Stimulated activated CD4-positive, alpha-beta T cell treated with anti-CD3 and anti-CD28 coated beads, Interleukin-1b, Interleukin-23, amount 100 ng/mL, for 1 hour (primary cell): ENCODE measurements at places on chromosomes 3 and 15.

- no peak for DNase-seq
These were observed 306.8 kb downstream of the TUSC7 start for GRCh38 chr3:117016378-117016777.

GRCh38 chr3:63936925-63937324, 24.7 kb upstream of the SCAANT1 start:
- DNase-seq, result no peak

DNA sequence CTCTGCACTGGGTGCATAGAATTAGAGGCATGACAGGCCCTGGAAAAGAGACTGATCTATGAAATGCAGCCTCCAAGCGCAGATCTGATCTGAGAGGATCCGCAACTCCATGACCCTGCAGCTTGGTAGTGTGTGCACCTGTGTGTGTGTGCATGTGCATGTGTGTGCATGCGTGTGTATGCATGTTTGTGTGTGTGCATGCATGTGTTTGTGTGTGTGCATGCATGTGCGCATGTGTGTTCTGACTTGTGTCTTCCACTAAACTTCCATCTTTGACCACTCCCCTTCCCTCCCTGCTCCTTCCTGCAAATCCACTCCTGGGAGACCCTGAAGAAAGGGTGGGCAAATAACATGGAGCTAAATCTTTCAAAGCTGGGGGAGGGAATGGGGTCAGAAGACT, 256.9 kb downstream of the PLCL2 start:
- DNase-seq, result no peak

- no peak for DNase-seq
These were observed 54.4 kb downstream of the EIF3J start for GRCh38 chr15:44591326-44591725.

DNA sequence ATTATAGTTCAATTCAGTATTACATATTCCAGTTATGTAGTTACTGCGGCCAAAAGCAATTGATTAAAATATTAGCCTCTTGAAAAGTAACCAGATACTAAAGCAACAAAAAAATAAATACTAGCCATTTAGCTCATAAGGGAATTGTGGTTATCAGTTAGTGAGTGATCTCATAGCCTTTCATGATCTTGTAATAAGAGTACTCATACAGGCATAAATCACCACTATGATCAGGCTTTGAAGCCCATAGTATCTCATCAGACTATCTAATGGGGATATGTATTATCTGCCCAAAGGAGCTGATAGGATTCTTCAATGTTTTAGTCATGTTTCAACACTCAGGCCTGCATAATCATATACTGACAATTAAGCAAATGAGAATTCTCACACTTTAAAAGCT, 184.1 kb upstream of the CCDC54 start:
- no peak for DNase-seq

DNA sequence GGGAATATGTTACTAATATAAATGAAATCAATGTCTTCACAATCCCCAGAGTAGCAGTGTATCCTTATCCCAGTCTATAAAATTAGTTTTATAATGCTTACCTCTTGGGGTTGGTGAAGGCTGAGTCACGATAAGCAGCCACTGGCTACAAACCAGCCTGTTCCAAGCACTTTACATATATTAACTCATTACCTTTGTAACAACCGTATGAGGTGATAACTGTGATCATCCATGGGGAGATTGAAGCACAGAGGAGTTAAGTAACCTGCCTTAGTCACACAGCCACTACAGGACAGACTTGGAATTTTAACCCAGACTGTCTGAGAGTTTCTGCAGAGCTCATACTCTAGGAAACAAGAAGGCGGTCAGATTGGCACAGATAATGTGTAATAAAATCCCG, 43.3 kb upstream of the MITF start:
- DNase-seq, result no peak

DNA sequence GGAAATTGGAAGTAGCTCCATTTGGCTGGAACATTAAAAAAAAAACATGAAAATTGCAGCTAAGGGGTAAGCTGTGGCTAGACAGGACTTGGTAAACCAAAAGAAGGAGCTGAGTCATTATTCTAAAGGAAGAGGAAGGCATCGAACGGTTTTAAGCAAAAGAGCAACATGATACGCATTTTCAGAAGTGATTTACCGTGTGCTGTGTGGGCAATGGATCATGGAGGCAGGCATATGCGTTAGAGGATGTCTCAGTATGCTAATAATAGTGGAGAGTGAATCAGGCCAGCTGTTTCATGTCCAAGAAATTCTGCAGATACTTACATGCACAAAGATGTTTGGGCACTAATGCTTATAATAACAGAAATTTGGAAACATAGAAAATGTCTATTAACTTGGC, 409.1 kb upstream of the ATP11B start:
- no peak for DNase-seq

GRCh38 chr3:55337641-55338180, 149.4 kb downstream of the WNT5A start:
- DNase-seq, result no peak

DNA sequence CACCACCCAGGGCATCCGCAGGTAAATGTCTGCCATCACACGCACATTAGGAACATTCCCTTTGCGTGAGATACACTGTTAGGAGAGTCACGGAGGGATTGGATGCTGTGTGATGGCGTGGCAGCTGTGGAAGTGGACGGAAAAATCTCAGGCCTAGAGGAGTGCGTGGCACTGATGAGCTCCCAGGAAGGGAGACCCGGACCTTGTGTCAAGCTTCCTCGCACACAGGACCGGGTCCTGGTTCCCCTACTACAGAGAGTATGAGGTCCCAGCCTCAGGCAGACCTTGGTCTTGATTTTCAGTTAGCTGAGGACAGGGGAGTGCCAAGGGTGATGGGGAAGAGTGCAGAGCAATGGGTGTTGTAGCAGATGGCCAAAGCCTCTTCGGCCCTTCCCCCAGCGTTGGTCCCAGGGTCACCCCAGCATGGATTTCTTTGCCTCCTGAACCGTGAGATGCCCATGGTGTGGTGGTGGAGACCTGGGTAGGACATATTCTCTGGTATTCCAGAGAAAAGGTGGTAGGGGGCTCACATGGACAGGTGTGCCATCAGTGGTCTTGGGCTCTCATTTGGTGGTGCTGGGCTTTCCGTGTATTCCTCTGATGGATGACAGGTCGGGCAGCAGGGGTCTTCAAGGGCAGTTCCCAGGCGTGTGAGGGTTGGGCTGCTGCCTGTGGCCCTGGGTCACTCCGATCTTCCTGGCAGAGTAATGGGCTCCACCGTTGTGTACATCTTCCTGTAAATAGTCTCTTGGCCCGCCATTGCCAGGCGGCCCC, 105.1 kb downstream of the SNRPN start:
- DNase-seq, result no peak

DNA sequence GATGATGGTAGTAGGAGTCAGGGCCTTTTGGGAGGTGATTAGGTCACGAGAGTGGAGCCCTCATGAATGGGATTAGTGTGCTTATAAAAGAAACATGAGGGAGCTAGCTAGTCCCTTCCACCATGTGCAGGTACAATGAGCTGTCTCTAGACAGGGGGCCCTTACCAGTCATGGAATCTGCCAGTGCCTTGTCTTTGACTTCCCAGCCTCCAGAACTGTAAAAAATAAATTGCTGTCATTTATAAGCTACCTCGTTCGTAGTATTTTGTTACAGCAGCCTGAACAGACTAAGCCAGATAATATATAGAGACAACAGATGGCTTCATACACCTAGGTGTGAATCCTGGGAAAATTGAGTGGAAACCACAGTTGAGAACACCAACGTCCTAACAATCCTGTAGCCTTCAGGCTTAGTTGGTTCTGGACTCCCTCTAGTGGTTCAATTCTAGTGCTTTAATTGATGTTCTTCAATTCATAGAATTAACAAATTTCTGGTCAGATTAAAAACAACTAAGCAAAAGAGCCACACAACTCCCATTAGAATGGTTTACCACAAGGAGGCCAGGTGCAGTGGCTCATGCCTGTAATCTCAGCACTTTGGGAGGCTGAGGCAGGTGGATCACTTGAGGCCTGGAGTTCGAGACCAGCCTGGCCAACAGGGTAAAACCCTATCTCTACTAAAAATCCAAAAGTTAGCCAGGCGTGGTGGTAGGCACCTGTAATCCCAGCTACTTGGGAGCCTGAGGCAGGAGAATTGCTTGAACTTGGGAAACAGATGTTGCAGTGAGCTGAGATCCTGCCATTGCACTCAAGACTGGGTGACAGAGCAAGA, 21.3 kb upstream of the GATM start:
- DNase-seq, result no peak
